Activated CD4-positive, alpha-beta T cell treated with anti-CD3 and anti-CD28 coated beads, Interleukin-2, amount 50 U/mL, for 1 hour (primary cell): ENCODE measurements at places on chromosomes 12 and 14.

DNA sequence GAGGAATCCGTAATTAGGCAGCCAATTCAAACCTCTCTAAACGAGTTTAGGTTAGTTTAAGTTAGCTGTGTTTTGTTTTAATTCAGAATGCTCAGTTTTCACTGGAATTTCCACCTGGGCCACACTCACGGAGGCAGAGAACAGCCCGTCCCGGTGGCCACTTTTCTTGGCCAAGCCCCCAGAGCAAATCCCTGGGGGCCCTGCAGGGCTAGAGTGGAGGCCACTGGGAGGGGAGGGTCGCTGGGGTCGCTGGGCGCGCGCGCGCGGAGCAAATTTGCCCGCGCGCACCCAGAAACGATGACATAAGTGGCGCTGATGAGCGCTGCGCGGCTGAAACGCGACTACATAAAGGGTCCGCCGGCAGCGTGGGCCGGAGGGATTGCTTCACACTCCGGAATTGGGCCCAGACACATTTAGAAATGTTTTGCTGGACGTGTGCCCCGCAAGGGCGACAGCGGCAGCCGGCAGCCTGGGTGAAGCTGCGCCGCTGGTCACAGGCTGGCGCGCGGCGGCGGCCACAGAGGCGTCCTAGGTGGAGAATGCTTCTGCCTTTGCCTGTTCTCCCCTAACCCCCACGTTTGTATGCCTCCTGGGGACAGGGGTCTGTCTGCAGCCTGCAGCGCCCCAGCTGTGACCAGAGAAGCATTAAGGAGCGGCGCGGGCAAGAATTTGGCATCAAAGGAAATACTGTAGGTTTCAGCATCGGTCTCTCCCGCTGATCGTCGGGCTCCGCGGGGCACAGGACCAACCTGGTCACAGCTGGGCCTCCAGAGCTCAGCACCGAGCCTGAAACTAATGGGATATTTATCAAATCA is 37.9 kb upstream of the TBX5 start:
- no peak for DNase-seq

DNA sequence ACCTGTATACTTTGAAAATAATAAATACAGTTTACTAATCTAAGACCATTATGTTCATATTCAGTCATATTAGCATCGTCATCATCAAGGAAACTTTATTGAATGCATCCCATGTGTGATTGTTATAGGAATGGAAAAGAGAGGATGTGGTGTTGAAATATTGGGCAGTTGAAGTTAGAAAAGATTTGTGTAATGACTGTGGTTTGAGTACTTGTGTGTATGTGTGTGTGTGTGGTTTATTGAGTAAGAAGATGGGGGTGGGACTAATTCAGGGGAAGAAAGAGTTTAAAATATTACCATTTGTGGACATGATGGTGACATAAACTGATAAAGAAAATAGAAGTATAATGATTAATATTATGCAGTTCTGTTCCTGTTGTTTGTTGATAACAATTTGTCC is 238.7 kb upstream of the SEL1L start:
- no peak for DNase-seq

DNA sequence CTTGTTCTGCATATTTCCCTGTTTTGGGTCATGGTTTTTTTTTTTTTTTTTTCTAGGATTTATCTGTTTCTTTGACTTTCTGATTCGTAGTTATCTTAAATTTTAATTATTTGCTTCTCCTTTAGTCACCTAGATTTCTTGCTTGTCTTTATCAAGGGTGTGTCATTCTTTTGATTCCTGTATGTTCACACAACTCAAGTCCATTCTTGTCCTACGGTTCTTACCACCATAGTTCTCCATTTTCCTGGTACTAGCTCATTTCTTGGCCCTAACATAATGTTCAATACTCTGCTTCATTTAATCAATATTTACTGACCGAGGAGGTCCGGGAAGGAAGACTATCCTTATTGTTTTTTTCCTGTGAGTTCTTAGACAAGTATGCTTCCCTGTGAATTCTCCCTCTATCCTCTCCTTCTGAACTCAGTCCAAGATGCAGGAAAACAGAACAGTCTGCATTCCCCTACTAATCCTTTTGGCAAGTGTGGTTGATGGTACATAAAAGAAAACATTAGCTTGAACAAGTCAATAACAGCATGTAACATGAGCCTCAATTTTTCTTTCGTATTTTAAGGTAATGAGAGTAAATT is 1346.4 kb upstream of the SEL1L start:
- DNase-seq: no peak

GRCh38 chr14:23483236-23483854 is 13.8 kb downstream of the NGDN start:
- DNase-seq: no peak

GRCh38 chr12:40745386-40745785 is 53.1 kb downstream of the CNTN1 start:
- no peak for DNase-seq

- no peak for DNase-seq
Observed at GRCh38 chr12:92543359-92543758, 159.4 kb upstream of the PLEKHG7 start.
